ENCODE measurements at places on chromosomes 4 and X. TPM values are rescaled to one million over a fixed set of nuclear protein-coding genes. Genes with fewer than 3 reads are reported as not detected.

GRCh38 chrX:136165406-136165805 is 18.1 kb downstream of the FHL1 start:
- no peak for DNase-seq

DNA sequence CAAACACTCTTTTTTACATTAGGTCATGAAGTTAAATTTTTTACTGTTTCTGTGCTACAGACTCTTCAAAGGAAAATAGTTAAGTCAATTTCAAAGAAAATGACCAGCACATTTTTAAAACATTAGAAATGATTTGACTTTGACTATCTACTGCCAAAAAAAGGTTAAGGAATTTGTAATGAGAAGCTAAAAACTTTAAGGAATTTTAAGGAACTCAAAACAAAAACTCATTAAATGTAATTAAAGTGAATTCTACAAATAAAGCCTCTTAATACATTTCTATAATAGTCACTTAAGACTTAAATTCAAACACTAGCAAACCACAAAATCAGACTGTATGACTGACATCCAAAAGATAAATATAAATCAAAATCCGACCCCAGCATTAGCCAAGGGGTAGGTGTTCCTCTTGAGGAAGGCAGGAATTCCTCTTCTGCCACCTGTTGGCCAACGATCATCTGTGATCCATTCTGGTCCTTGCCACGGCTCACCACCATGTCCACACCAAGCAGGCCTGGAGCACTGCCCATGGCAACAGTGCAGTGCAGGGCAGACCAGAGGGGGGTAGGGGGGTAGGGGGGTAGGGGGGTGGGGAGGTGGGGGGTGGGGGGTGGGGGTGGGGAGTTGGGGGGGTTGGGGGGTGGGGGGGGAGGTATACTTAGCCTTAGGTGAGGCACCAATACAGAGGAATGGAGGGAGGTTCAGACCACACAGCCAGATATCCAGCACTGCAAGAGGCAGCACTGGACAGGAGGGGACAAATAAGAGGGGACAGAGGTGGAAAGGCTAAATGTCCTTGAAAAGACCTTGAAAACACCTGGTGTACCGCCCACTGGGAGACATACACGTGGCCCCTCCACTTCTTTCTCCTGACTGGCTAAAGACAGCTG is 287.4 kb downstream of the CHIC1 start:
- DNase-seq, result peak; percentile 69

- no peak for DNase-seq
Measured at GRCh38 chrX:133523081-133523487, 107.8 kb upstream of the GPC4 start.

SYTL5 gene
- total RNA-seq, result 0.11 TPM

FGD1 gene
- 22.4 TPM for total RNA-seq

RTL5 gene
- 1.5 TPM for total RNA-seq
